GM19239 (cell line): ENCODE measurements at places on chromosomes 5 and 9.

DNA sequence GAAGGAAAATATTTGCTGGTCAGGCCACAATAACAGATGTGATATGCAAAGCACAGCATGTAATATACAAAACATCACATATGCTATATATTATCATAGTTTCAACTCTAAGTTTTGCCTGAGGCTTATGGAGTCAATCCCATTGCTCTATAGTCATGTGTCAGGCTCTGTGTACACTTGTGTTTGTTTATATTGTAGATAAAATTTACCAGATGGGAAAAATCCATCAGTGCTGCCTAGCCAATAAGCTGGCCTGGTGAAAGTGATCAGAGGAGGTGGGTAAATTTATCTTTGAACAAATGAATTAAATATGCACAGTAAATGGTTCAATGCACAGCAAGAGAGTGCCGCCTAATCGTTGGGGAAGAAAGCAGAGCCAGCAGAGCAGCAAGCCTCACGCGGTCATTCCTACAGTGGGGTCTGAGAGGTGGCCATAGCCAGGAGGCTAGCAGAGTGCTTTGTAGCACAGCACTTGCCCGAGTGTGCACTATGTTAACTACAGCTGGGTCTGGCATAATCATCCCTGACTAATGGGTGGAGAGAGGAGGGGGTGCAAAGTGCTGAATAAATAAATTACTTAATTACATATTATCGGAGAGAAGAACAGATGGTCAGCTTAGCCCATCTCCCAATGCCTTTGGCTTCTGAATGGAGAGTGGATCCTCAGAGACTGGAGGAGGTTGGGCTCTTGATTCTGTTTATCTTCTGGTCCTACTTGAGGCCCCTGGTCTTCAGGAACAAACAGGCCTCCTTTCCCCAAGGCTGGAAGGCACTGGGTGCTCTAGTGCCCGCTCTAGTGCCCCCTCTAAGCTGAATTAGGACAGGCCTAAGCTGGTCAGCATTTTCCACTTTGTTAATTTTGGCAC lies 153.5 kb downstream of the MAT2B start:
- no peak for DNase-seq

- DNase-seq = no peak
Measured at GRCh38 chr5:10667431-10668057, 93.5 kb downstream of the DAP start.

GRCh38 chr5:76326577-76327302 lies 76.3 kb upstream of the IQGAP2 start:
- DNase-seq = no peak

GRCh38 chr9:16501141-16501540 lies 369.3 kb downstream of the BNC2 start:
- DNase-seq = no peak

DNA sequence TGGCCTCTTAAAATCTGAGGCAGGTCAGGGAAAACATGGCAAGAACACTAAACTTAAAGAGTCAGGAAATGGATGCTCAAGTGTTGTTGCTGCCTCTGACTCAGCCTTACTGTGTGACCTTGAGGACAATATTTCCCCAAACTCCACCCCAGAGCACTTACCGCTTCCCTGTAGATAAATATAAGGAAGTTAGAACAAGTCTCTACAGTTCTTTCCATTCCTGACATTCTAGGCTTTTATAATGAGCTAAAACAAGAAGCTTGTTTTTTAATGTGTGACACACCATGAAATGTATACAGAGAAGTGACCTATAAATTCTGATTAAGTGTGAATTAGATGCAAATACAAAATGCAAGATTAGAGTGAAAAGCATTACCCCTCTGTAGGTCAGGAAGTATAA lies 129.3 kb downstream of the GRIA1 start:
- DNase-seq = no peak

- no peak for DNase-seq
Measured at GRCh38 chr9:35729700-35730485, 2.1 kb downstream of the TLN1 start.

GRCh38 chr9:127163409-127163808 lies 41.0 kb upstream of the ANGPTL2 start:
- no peak for DNase-seq

DNA sequence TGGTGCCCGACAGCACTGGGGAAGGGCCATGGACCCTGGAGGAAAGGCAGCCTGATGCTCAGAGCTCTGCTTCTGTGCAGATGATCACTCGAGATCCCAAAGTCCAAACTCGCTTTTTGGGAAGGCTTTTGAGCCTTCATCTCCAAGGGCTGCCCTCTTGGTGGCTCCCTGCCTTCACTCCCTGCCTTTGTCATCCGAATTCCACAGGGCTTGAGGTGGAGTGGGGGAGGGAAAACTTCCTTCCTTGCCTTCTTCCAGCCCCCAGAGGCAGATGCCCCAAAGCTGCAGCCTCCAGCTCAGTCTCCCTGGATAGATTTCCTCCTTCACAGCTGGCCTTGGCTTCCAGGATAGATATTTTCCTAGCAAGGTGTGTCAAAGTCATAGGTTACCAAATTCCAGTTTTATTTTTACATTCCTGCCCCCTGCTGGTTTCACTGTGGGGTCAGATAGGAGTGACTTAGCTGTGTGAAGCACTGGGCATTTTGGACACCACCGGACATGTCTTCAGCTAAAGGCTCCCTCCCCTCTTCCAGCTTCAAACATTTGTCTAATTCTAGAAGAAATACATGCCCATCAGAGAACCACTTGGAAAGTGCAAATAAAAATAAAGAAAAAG lies 268.2 kb downstream of the HSPA4 start:
- DNase-seq = no peak

DNA sequence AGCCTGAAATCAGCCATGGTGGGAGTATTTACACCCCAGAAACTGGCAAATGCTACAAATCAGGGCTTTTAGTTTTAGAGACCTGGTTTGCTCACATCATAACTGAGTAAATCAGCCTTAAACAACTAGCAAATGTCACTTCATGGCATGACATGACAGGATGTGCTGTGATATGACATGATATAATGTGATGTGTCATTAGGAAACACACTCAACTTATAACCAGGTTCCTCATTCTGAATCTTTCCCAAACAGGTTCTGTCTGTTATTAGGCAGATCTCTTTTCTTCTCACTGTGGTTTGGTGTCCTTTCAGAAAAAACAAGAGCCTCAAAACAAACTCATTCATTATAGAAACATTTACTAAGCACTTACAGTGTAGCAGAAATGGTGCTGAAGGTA lies 90.5 kb downstream of the ADAMTS12 start:
- no peak for DNase-seq

GRCh38 chr9:113648048-113648447 lies 184.5 kb downstream of the RGS3 start:
- DNase-seq = no peak

DNA sequence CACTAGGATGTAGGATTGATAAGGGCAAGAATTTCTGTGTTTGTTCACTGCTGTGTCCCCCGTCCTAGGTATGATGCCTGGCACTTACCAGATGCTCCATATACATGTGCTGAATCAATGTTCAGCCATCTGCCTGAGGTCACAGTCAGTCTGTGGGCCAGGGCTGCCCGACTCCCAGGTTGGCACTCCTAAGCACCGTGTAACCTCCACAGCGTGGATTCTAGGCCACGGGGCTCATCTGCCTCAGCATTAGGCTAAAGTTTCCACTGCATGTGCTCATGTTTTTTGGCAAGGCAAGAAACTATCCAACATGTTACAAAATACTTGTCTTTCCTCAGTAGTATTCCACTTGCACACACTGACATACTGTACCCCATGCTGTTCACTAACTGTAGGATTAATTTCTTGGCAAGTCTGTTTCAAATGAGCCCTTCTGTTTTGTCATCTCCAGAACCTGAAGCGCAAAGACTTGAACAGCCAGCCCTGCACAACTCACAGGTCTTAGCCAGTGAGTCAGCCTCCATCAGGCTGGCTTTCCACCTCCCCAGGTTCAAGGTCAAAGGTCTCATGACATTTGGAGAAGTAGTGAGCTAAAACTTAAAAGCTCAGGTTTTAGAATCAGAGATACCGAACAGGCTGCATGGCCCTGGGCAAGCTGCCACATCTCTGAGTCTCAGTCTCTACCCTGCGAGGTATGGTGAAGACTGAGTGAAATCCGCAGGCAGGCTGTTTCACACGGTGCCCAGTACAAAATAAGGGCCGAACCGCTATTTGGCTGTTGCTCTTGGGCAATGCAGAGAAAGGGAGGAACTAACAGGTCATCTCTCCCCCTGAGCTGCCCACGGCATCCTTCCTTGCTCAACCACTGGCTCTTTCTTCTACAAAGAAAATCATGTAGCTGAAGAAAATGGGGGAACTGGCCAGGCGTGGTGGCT lies 7.2 kb downstream of the TOR1A start:
- DNase-seq = no peak

GRCh38 chr9:13485068-13485596 lies 205.6 kb upstream of the MPDZ start:
- DNase-seq = no peak

GRCh38 chr5:13412040-13412595 lies 532.4 kb downstream of the DNAH5 start:
- no peak for DNase-seq

DNA sequence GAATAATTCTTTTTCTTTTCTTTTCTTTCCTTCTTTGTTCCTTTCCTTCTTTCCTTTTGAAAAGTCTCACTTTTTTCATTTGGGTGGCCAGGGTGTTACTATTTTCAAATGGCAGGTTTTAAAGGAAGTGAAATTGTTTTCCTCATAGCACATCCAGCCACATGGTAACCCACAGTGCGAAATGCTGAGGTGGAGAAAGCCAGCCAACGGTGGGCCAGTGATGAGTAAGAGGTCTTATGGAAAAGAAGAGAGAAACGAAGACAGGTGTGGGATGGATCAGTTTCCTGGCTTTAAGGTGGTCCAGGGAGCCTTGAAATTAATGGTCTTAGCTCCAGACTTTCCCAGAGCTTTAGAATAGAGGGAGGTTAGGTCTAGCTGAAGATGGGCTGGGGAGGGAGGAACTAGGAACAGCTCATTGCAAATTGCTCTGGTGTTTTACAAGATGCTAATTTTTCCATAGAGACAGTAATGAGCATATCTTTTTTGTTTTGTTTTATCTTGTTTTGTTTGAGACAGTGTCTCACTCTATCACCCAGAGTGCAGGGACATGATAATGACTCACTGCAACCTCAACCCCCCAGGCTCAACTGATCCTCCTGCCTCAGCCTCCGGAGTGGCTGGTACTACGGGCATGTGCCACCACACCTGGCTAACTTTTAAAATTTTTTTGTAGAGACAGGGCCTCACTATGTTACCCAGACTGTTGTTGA lies 17.8 kb downstream of the ITK start:
- DNase-seq = no peak

DNA sequence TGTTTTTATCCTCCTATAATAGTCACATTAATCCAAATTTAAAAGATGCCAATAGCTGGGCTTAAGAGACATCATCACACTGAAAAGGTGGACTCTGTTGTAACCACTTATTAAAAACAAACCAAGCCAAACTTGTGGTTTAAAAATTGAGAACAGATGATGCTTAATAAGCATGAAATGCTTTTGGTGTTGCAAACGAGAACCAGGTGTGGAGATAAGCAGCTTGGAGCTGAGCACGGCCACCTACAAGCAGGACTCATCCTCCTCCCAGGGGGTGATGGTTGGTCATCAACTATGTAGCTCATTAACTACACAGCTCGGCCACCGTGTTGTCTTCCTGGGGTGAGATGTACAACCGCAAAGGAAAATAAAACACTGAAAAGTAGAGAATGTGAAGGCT lies 154.4 kb downstream of the NPR3 start:
- no peak for DNase-seq

DNA sequence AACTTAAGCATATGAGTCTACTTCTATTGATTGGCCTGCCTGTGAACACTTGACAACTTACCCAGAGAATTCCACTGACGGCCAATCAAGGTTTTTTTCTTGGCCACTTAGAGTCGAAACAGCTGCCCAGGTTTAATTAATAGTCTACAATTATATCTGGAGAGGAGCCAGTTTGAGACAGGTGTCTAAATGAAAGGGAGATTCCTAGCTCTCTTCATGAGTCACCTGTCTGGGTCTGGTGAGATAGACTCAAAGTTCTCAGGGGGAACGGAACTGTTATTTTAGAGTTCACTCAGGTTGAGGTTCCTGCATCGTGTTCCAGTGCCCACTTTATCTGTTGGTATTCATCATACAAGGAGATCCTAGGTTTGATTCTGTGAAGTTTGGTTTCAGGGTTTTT lies 111.0 kb downstream of the CD180 start:
- no peak for DNase-seq

DNA sequence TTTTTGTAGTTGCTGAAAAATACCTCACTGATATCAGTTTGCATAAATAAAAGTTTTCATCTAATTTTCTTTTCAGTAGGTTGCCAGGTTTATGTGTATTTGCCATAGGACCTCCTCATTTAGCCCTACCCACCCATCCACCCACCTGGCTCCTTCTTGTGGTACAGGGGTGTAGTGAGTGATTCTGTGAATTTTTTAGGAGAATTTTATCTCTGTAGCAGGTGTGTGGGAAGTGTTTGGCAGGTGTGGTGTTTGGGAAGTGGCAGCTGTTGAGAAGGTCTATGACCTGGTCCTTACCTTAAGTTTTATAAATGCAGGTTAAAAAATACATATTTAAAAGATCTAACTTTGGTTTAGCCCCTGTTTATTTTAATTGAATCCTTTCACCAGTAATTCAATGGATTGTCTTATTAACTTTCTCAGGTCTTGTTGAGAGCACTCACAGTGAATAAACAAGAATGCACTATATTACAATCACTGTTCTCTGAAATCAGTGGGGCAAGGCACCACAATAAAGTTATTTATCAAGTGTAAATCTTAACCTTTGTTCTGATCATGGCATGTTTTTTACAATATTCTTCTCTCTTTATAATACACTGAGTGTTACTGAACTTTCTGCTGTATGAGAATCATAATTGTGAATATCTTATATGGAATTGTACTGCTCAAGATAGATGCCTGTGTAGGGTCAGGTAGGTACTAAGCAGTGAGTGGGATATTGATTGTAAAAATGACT lies 189.1 kb downstream of the WDR70 start:
- no peak for DNase-seq

DNA sequence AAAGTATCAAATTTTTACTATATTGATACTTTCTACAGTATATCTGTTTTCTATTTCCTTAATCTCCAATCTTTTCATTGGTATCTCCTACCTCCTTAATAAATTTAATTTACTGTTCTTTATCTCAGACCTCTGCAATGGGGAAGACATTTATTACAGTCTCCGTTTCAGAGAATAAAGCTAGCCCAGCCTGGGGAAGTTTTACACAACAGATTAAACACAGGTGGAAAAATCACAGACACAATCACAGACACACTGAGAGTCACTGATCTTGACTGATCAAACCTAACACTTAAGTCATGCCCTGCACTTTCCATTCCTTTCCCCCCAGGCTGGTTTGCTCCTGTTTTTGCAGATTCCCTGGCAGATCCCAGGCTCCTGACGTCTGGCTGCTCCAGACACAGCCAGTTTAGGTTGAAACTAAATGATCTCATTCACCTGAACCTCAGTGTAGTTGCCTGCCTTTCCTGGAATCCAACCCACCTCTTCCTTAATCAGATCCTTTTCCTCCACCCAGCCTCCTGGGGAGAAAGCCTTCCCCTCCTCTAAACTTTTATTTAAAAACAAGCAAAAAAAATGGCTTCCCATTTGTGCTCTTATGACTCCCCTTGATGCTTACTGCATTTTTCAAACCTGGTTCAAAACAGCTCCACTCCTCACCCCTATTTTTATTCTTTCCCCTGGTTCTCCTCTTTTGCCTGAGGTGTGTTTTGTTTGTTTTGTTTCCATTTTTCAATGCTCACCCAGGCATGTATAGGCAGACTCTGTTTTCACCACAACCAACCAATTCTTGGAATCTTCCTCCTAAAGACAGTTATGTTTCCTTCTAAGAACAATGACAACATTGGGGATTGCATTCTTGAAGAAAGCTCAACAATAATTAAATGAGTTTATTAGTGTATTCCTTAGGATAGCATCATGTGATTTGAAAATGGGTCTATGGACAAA lies 29.5 kb upstream of the OSMR start:
- DNase-seq = no peak
